HepG2 (cell line): ENCODE measurements at places on chromosomes 5 and 9. TPM values are rescaled to one million over a fixed set of nuclear protein-coding genes. Genes with fewer than 3 reads are reported as not detected.
A peak's percentile ranks its signal among the peaks of the same experiment; 100 is the strongest.

CACNA1B gene
- polyA plus RNA-seq, result under 0.01 TPM in 1 of 2 replicates, not detected in the other

DNA sequence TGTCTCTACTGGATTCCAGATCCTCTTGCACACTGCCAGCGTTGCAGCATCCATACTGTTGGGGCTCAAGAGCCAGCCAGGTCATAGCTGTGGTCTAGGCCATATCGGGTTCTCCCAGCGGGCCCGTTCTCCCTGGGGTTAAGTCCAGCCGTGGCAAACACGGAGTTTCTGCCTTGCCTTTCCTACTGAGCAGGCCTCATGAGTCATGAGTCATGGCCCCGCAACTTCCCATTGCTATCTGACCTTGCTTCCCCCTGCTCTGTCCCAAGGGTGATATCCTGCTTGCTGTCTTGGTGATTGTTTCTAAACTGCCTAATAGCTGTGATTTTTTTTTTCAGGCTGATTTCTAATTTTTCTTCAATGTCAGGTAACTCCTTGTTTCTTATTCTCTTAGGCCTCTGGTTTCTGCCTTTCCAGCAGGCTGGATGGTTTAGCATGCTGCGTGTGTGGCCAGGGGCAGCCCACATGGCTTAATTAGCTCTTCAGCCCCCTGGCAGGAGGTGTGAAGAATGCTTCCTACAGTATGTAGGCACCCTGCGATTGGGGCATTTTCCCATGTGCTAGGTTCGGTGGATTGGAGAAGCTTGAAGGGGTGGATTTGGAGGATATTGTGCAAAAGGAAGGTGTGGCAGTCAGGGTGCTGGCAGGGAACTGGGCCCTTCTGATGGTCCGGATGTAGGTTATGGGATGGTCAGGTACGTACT lies 18.7 kb downstream of the DAPK1 start:
- DNase-seq, result peak; percentile 41

DNA sequence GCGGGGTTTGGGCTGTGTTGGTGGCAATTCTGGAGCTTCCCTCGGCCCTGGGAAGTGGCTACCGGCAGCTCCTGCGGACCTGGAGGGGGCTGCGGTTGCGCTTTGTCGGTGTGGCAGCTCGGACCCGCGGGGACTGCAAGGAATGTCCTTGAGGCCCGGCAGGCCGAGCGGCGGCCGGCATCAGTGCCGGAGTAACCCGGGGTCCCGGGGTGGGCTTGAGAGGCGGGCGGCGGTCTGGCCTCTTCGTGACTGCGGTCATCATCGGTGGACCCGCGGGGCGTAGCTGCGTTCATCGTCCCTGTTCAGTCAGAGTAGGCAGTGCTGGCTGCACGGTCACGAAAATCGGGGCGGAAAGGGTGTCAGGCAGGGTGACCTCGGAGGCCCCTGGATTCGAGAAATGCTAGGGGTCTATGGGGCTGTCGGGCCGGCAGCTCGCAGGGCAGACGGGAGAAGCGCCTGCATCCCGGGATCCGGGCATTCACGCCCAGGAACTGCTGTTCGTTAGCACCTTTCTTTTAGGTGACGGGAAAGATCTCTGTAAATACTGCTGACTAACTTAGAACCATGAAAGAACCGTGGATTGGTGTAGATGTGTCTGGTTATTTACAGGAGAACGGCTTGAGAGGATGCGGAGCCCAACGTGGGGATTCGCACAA lies 474 bp downstream of the HMGCR start:
- no peak for DNase-seq

- DNase-seq, result no peak
These were observed 58.5 kb downstream of the DCP2 start for GRCh38 chr5:113035096-113035495.

DNA sequence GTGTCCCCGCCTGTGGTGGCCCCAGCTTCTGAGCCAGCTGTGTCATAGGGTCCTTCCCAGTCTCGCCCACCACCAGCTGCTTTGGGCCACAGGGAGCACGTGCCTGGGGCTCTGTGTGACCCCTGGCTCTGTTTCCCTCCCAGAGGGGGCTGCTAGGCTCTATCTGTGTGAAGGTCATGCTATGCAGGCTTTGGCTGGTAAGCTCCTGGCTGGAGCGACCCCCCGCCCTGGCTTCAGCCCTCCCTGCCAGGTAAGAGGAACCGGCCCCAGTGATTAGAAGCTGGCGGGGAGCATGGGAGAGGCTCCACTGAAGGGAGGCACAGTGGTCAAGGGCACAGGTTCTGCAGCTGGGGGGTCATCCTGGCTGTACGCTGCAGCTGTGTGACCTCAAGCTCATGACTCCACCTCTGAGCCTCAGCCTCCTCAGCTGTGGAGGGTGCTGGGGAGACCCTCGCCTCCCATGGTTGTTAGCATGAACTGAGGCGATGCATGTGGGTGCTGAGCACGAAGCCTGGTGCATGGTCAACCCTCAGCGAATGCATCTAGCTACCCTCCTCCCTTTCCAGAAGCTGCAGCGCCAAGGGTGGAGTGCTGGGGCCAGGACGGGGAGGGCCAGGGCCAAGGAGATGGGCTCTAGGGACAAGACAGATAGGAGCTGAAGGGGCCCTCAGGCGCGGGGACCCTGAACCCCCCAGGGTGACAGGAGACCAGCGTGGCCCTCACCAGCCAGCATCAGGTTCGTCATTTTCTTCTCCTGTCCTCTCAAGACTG lies 163.8 kb upstream of the MVB12B start:
- no peak for DNase-seq

DNA sequence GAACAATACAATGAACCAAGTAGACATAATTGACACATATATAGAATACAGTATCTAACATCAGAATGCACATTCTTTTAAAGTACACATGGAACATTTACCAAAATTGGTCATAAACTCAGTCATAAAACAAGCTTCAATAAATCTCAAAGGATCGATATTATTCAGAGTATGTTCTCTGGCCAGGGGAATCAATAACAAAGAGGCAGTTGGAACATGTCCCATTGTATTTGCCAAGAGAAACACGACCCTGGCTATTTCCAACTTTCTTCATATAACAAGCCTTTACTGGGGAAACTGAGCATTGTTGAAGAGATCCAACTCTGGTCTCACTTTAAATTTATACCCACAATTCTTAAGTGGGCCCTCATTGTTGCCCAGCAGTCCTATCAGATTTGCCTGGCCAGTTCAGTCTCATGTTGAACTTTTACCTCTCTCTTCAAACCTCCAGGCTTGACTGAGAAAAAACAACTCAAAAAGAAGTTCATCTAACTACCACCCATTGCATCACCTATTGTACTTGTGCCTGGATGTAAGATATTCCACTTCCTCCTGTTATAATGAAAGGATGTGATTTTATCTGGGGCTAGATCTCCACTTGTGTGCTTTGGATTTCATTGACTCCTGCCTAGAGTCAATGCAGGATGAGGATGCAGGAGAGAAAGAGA lies 162.5 kb downstream of the HSPA4 start:
- no peak for DNase-seq

C5orf52 gene
- not detected in 2 replicates for polyA plus RNA-seq

MLLT3 gene
- 10.5 and 12.6 TPM in 2 replicates for polyA plus RNA-seq

- DNase-seq, result no peak
These were observed 8.4 kb downstream of the RPL37 start for GRCh38 chr5:40826489-40827187.

DNA sequence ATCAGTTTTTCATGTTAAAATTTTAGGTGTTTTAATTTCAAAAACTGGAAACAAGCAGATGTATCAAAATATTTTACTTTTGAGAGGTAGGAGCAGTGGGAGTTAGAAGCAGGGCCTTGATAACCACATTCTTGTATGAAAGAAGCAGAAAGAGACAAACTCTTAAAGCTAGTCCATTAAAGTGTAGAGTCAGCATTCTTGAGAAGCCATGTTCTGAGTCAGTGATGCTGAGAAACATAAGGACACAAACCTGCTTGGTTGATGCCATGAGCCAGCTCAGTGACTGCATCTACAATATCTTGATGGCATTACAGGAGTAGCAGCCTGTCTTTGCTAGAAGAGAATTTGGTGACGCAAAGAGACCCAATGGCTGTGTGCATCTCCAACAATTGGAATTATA lies 826.1 kb upstream of the CTNND2 start:
- no peak for DNase-seq

GRCh38 chr5:95221234-95221633 lies 63.7 kb downstream of the MCTP1 start:
- no peak for DNase-seq

DNA sequence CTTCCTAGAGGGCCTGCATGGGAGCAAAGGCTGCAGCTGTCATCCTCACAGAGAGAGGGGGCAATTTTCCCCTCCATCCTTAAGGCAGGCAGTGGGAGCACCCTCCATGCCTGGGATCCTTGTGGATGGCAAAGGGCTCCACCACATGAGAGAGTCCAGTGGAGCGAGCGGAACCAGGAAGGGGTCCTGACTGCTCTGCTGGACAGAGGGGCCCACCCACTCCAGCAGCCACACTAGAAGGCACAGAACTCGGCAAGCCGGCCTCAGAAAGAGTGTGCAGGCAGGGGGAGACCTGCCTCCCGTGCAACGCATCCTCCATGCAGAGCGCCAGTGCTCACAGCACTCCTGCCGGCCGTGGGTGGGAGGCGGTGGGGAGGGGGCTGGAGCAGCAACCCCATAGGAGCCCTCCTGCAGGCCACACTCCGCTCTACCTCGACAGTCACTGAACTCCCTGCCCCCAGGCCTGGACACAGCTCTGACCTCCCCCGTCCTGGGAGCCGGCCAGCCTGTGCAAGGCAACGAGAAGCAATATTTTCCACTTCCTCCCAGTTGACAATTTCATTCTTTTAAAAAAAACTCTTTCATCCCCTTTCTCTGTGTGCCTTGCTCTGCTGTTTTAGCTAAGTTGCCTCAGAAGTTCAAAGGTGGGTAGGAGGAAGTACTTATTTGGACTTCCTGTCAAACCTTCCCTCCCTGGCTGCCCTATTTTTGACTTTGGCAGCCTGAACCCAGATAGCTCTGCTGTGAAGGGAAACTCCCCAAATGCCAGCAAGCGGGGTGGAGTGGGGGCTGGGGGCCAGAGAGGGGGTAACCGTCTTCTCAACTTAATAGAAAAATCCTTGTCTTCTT lies 5.3 kb upstream of the LCP2 start:
- DNase-seq, result no peak

LRRC19 gene
- not detected in 2 replicates for polyA plus RNA-seq

- DNase-seq, result peak; percentile 79
These were observed 25.2 kb downstream of the OCLN start for GRCh38 chr5:69517763-69518212.

- peak; percentile 54 for DNase-seq
These were observed 5.7 kb downstream of the LCN1 start for GRCh38 chr9:135526730-135527571.

DNA sequence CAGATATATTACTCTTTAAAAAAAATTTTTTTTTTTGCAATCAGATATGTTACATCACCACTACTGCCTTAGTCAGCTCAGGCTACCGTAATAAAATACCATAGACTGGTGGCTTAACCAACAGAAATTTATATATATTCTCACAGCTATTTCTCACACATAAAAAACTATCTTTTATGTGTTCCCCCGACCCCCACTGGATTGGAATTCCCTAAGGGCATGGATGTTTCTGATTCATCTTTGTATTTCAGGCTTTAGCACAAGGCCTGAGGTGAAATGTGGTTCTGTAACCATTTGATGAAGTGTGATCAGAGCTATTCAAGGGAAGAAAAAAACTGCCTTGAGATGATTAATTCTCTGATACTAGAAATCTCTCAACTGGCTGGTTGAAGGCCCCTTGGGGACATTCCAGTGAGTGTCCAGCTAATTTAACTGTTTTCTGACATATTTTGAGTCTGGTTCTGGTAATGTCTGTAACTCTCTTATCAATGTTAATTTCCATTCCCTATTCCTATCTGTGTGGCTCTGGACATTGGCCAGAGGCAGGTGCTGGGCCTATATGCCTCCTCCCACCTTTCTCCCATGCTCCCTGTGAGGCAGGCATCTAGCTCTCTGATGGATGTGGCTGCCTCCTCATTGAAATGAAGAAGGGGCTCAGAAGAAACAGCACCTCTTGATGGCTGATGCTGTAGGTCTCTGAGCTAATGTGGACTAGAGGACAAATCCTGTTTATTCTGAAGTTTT lies 2.5 kb downstream of the CD14 start:
- DNase-seq, result no peak

DNA sequence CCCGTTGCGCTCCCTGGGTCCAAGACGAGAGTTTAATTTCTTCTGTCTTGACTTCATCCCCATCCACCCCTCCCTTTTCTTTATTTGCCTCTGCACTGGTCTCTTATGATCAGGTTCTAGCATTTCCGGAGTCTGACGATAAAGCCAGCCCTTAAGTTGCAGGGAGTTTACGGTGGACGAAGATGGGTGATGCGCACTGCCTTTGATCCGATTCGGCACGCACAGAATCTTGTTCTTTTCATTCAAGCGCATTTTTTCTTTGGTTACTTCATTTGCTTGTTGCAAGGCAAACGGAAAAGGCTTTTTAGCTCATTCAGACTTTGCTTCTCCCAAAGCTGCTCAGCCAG lies 488 bp upstream of the MCTP1 start:
- DNase-seq, result no peak

DNA sequence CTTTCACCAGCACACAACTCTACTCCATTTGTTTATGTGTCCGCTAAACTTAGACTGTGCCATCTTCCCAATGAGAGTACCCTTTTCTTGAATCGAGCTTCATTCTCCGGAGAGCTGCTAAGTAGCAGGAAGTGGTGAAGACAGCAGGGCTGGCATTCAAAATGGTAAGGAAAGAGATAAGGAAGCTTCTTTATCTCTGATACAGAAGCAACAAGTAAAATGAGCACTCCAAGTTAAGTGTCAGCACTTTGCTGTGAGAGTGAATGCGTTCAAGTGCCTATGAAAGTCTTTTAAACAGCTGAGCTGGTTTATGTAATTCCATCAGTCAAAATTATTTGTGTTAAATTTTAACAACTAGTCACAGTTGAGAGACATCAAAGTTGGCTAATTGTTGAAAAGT lies 386.8 kb upstream of the PTPRD start:
- DNase-seq, result no peak

CDH10 gene
- 0.01 TPM in 1 of 2 replicates, not detected in the other for polyA plus RNA-seq

- peak; percentile 84 for DNase-seq
These were observed 64.0 kb upstream of the FOXE1 start for GRCh38 chr9:97788763-97789663.

TXNDC8 gene
- not detected in 2 replicates for polyA plus RNA-seq

DNA sequence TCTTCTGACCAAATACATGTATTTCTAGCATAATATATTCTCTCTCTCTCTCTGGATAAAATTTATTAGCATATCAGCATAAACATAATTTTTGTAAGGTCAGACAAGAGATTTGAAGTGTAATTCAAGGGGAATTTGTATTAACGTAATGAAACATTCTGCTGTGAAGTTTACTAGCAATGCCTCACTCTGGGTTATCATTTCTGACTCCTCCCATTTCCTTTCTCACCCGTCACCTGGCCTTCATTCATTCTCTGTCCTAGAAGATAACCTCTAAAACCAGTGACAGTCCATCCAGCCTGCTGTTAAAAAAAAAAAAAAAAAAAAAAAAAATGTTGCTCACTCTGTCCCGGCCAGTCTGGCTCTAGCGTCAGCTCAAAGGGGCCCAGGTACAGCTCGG lies 27.1 kb downstream of the GRAMD2B start:
- DNase-seq, result no peak

DNA sequence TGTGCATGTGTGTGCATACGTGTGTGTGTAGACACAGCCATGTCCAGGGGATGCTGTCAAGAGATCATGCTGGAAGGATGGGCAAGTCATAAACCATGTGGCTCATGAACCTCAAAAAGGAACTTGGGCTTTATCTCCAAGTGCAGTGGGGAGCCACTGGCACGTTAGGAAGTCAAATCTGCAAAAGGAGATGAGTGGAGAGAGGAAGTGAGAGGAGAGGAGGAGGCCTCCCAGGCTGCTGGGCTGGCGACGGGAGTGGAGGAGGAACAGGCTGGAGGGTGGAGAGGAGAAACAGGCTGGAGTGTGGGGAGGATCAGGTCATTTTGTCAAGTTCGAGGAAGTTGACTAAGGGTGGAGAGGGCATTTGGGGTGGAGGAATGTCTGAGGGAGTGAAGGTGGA lies 29.2 kb upstream of the TIFAB start:
- no peak for DNase-seq
